ENCODE measurements at places on chromosomes 7 and 10.

- no peak for DNase-seq
Observed at GRCh38 chr7:131016230-131016629, 282.2 kb upstream of the KLF14 start.

- DNase-seq, result no peak
Observed at GRCh38 chr10:123017421-123018165, 8.8 kb downstream of the ACADSB start.

GRCh38 chr10:125373546-125373945 is 213.2 kb upstream of the CTBP2 start:
- DNase-seq, result no peak

- DNase-seq, result no peak
Observed at GRCh38 chr10:133462512-133463305, 9.0 kb downstream of the SCART1 start.

DNA sequence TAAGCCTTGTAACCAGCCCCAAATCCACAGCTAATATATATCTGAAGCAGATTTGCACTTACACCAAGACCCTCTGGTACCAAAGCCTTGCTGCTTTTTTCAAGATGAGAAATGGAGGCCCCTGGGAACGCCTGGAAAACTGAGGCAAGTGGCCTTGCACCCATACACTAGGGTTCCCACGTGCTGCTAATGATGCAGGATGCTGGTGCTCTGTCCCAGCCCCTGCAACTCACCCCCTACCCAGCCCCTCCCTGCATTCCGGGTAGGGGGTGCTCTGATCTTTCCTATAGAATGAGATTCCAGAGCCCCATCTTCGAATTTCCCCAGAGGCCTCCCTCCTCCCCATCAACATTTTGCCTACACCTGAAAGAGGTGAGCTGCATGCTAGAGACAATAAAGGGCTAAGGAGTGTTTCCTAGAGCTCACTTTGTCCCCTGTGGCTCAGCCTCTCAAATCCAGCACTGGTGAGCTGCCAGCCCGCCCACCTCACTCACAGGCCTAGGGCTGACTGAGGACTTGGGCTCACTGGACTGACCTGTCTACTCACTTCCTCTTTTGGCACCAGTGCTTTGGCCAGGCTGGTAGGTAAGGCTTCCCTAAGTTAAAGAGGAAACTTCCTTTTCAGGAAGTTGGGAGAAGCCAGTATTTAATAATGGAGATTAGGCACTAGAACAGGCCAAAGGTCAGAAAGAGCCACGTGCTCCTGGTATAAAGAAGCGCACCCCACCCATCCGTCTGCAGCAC is 9.8 kb downstream of the RBP4 start:
- DNase-seq, result no peak

- no peak for DNase-seq
Observed at GRCh38 chr7:26011039-26011696, 140.8 kb upstream of the NFE2L3 start.

- DNase-seq, result no peak
Observed at GRCh38 chr7:155648752-155649339, 4.4 kb downstream of the RBM33 start.

GRCh38 chr7:31495653-31496052 is 18.2 kb upstream of the ITPRID1 start:
- DNase-seq, result no peak

DNA sequence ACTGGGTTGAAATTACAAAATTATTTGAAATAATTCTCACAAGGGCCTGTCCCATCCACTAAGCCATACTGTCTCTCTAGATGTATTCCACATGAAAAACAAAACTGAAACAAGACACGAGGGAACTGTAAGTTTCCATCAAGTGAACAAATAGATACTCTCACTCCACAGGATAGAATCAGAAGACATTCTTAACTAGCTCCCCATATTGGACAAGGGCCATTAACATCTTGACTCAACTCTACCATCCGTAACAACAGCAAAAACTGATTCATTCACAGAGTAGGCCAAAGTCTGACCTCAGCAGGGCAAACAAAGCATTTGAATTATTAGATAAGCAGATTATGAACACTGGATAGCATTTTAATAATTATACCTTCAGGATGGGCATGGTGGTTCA is 29.1 kb downstream of the UBE2H start:
- no peak for DNase-seq

DNA sequence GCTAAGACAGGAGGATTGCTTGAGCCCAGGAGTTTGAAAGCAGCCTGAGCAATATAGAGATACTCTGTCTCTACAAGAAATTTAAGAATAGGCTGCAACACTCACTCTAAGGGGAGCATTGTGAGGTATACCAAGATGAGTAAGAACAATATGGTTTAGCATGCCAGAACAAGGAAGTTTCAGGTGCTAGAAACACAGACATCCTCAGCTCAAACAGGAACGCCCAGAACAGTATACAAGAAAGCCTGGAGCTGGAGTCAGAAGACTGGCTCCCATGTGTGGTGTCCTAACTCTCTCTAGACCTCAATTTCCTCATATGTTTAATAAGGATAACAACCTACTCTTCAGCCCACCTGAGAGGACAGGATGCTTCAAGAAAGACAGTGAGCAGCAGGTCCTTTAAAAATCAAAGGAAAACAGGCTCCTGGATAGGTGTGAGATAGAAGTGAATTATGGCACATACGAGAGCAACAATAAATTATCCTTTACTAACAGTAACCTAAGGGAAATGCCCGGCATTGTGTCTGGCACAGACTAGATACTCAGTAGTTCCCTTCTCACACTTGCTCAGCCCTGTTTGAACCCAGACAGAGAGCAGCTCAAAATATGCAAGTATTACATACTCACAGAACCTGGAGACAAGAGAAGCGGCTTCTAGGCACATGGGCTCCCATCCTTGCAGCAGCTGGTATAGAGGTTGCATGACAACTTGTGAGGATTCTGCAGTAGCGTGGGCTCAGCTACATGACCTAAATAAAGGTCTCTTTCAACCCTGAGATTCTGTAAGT is 45.4 kb downstream of the KAT6B start:
- DNase-seq, result no peak

DNA sequence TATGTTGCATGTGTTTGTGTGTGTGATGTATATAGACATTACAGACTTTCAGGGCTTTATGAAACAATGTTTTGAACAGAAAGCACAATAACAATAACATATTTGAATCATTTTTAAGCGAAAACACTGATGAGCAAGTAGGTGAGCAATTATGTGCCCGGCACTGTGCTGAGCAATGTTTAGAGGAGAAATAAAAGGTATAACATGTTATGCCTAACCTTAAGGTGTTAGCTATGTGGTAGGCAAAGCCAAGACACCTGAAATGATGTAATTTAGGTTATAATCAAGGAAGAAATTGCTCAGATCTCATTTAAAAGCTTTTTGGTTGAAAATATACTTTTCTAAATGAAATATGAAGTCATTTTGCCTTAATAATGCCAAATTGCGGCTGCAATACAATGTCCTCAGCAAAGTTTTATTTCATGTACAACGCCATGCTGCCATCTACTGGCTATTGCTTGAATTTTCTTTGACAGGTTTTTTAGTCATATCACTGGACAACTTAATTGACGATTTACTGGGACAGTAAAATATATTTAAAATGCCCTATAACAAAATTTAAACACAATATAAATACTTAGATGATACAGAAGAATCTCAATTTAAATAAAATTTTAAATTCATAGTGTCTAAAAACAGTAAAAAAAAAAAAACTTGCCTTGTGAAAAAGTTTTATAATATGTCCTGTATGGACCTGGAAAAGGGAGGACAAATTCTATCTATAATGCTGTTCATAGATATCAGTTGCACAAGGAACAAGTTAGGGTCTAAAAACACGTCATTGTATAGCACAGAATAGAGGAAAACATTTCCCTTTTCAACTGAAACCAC is 131.1 kb upstream of the CDK1 start:
- no peak for DNase-seq

DNA sequence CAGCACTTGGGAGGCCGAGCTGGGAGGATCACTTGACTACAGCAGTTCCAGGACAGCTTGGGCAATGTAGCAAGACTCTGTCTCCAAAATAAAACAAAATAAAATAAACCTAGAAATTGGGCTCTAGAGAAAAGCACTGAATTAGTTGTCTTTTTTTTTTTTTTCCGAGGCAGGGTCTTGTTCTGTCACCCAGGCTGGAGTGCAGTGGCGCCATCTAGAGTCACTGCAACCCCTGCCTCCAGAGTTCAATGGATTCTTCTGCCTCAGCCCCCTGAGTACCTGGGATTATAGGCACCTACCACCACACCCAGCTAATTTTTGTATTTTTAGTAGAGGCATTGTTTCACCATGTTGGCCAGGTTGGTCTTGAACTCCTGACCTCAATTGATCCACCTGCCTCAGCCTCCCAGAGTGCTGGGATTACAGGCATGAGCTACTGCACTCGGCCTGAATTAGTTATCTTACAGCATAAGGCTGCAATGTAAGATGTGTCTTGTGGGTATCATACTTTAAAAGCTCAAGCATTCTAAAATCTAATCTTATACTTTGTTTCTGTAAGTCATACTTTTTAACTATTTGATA is 12.8 kb downstream of the MEIG1 start:
- no peak for DNase-seq

DNA sequence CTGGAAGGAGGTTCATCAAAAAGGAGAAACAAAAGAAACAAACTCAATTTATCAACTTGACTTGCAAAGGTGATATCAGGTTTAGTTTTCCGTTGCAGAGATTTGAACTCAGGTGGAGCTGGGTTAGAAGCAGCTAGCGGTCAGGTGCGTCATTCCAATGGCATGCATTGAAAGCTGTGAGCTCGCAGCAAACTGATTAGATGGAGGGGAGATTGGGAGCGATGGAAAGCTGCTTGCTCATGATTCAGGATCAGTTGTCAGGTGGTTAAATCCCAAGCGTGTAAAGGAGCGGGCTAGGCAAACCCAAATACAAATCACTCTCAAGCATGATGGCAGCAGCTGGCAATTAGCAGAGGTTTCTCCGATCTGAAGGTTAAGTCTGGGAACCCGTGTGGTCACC is 49.3 kb upstream of the AFAP1L2 start:
- DNase-seq, result no peak

DNA sequence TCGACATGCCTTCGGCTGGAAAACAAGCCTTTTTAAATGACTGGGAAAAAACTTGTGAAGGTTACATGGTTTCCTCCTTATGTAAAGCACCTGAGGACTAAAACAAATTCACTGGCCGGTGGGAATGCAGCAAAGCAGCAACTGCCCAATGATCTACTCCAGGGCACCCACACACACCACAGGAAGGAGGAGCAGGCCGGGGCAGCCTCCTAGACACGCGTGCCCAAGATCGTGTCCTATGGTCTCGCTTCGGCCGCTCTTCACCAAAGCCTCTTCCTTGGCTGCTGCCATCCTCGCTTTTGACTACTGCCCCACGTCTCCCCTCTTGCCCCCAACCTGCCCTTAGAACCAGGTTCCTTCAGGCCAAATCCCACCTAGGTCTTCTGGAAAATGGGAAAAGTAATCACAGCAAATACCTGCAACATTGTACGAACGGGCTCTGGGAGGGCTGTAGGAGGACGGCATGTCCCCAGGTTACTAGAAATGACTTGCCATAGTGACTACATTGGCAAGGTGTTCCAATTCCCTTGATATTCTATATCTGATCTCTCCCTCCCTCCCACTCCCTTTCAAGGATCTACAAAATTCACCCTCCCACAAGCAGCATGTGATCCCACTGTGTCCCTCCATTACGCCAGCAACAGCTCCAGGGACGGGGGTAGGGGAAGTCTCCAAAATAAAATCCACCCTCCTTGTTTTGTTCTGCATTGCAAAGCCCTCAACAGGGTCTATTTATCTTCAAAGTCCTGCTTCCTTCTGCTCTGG is 84.9 kb downstream of the RNF216 start:
- DNase-seq, result no peak

- DNase-seq, result no peak
Observed at GRCh38 chr7:69951458-69951857, 353.2 kb downstream of the AUTS2 start.

- DNase-seq, result no peak
Observed at GRCh38 chr7:73354196-73354595, 26.2 kb downstream of the FKBP6 start.

- DNase-seq, result no peak
Observed at GRCh38 chr10:119538632-119539358, 3.7 kb downstream of the RGS10 start.

GRCh38 chr10:97184971-97185325 is 811 bp downstream of the SLIT1 start:
- no peak for DNase-seq

DNA sequence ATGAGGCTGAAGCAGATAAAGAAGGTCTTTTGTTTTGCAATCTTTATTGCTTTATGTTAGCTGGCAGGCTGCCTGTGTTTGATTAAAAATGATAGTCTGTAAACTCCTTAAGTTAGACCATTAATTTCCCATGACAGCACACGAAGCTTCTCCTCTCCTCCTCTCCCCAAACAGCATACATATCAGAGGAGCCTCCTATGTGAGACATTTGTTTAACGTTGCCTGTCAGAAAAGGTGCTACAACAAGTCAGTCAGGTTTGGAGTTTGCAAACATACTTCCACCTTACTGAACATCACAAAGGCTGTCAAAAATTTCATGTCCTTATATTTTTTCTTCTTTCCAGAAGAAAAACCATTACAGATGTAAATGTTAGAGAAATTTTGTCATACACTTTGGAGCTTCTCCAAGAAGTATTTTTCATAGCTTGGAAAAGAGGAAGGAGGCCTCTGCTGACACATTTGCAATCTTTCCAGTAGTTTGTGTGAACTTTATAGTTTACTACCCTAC is 393.1 kb downstream of the EXOC4 start:
- no peak for DNase-seq

DNA sequence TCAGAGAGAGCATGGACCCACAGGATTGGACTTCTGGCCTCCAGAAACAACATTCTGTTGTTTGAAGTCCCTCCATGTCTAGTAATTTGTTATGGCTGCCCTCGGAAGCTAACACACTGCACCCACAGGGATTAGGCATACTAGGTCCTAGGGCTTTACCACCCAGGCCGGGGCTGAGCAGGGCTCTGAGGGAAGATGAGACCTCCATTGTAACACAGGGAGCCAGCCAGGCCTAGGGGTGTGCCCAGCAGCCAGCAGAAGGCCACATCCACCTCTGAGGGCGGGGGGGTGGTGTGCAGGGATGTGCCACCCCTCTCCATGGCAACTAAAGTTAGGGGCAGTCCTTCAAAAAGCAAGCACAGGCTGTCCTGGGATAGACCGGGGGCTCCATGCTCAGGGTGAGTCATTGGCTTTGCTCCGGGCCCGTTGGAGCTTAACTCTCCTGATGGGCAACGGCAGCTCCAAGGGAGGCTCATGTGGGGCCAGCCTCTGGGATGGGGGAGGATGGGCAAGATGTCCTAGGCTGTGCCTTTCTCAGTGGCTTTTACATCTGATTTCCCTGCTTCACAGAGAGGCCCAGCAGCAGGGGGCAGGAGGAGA is 96.6 kb upstream of the GPR26 start:
- no peak for DNase-seq
